ENCODE measurements at places on chromosomes 16 and 17.

DNA sequence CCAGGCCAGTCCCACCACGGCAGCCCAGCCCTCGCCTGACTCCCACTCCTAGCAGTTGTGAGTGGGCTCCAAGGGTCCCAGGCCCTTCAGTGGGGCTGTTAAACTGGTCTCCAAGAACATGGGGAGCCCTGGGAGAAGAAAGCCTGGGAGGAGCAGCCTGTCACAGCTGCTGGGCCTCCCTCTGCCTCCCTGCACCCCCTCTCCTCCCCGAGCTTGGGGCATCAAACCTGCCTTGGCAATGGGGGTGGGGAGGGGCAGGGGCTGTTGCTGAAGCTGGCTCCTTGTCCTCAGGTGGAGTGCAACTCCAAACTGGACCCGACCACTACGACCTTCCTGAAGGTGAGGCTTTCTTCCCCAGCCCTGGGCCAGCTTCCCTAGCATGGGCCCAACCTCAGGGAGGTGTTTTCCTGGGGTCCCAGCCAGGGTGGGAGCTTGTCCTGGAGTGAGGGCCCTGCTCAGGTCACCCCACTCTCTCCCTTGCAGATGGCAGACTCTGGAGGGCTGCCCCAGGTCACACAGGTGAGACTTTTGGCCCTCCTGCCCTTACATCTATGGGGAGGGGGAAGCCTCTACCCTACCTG, 6.6 kb upstream of the SETD6 start:
- DNase-seq = no peak

DNA sequence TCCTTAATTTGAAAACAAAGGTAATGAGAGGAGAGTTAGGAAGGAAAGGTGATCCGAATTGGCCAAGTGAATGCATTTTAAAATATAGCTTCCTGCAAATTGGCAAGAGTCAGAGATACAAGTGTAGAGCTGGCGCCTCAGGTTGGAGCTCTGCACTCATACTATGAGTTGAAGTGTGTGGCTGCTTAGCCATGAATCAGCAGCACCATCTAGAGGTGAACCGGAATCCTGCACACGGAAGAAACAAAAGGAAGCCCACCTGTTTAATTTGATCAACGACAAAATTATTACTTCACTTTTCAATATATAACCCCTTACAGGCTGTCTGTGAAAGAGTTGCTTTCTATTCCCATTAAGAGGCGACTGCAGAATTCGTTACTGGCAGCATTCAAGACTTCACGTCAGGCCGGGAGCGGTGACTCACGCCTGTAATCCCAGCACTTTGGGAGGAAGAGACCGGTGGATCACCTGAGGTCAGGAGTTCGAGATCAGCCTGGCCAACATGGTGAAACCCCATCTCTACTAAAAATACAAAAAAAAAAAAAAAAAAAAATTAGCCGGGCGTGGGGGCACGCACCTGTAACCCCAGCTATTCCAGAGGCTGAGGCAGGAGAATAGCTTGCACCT, 1253.7 kb upstream of the CDH8 start:
- DNase-seq = peak; percentile 70

DNA sequence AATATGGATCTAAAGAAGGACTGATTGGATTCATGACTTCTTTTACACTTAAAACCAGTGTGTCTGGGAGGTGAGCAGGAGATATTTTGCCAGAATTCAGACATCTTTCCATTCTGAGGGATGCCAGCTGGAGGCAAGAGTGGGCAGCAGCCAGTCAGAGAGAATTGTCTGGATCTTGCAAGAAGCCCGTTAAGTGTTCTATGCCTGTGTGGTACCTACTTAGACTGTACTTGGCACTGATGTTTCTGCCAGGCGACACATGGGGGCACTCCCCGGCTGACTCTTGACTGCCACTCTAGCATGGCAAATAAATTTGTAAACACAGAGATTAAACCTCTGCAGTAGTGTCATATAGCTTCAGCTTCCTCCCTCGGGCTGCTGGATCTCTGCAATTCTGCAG, 247.7 kb downstream of the UTP18 start:
- DNase-seq = no peak

DNA sequence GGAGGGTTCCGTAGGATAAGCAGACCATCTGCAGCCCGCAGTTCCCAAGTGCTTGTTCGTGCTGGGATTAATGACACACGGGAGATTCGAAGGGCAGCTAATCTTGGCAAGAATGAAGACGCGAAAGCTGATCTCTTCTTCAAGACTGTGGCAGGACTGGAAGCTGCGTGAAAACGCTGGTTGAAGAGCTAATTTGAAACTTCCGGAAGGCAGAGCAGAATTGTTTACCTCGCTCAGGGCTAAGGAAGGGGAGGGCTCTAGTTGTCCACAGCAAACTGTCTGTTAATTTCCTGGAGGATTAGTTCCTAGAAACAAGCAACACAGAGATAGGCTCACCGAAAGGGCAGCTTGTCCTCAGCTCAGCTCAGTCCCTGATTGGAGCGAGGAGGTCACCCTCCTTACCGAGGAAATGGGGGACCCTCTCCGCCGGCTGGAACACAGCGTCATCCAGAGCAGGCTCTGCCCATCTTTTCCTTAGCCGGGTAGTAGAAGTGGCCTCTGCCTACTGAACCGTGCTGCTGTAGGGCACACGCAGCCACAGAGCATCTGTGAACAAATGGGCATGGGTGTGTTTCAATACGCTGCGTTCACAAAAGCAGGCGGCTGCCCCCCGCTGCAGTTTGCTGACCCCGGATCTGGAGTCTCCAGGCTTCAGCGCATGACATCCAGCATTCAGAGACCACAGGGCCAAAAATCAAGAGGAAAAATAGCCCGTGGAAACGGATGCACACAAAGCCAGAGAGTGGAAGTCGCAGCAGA, 16.7 kb upstream of the BAIAP2 start:
- DNase-seq = no peak

DNA sequence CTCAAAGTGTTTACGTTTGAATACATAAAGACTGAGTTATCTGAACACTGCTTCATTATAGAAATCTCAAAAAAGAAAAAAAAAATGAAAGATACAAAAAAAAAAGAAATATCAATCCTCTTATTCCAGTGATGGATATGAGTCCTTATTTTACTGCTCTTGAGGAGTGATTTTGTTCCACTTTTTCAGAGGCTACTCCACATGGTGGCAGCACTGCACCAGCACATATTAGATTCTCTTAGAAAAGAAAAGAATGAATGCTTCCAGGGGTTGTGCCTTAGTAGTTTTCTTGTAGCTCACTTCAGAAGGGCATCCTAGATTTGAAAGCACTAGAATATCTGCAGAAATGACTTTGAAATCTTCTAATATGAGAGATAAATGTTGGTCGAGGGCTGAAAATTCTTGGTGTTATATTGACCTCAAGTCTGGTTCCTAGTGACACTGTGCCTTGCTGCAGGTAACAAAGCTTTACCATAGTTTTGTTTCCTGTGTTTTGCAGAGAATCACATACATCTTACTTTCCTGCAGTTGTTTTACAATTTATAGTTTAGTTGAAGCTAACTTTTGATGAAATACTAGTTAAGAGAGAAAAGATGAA, 25.9 kb downstream of the AP2B1 start:
- peak; percentile 65 for DNase-seq

GRCh38 chr17:42669977-42670788, 6.6 kb downstream of the PLEKHH3 start:
- peak; percentile 77 for DNase-seq

GRCh38 chr17:30368912-30369720, 9.6 kb upstream of the CPD start:
- DNase-seq = no peak

DNA sequence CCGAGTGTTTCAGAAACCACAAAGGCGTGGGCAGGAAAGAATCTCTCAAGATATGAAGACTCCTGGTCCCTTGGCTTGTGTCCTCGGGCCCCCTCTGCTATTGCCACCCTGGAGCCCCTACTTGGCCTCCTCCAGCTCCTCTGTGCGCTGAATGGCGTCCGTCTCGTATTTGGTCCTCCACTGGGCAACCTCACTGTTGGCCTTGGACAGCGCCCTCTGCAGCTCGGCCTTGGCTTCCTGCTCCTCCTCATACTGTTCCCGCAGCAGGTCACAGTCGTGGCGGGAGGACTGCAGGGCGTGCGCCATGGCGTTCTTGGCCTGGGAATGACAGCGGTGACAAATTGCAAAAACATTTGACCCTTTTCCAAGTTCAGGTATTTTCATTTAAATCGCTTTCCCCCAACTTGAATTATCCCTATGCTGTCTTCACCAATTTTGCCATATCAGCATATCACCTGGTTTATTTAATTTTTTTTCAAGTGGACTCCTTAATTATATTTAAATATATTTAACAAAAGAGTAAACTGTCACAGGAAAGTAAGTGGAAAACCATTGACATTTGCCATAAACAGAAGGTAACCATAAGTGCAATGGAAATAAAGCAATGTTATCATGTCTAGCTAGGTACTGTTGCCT, 59.7 kb downstream of the MYH13 start:
- peak; percentile 16 for DNase-seq

- no peak for DNase-seq
Measured at GRCh38 chr16:81516478-81517149, 72.0 kb downstream of the CMIP start.

- no peak for DNase-seq
Measured at GRCh38 chr16:561957-562938, 2.1 kb downstream of the PRR35 start.

DNA sequence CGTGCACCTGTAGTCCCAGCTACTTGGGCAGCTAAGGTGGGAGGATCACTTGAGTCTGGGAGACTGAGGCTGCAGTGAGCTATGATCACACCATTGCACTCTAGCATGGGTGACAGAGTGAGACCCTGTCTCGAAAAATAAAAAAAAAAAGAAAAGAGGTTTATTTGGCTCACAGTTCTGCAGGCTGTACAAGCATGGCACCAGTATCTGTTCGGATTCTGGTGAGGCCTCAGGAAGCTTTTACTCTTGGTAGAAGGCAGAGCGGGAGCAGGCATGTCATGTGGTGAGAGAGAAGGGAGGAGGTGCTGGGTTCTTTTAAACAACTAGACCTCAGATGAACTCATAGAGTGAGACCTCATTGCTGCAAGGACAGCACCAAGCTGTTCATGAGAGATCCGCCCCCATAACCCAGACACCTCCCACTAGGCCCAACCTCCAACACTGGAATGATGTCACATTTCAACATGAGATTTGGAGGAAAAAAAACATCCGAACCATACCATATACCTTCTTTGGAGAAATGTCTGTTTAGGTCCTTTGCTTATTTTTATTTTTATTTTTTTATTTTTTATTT, 10.3 kb upstream of the RMI2 start:
- DNase-seq = no peak

GRCh38 chr17:32763855-32764439, 113.0 kb downstream of the MYO1D start:
- DNase-seq = no peak

DNA sequence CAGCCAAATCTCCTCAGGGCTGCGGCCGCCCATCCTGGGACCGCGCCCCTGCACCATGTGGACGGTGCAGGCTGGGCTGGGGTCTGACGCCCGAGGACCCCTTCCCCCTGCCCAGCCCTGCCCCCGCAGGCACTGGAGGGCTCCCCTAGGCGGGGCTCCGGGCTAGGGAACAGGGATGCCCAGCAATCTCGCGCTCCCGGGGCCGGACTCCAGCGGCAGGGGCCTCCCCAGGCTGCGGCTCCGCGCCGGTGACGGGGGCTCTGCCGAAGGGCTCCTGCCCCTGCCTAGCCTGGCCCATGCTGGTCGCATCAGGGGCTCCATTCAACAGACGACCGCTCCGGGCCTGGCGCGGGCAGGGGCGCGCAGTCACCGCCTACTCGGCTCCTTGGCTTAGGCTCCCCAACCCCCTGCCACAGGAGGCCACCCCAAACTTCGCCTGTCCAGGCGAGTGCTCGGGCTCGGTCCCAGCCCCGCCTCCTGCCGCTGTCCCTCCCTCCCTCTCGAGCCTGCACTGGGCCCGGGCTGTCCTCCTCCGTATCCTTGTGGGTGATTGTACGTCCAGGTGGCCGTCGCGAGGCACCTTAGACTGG, 27.4 kb upstream of the ADORA2B start:
- no peak for DNase-seq

DNA sequence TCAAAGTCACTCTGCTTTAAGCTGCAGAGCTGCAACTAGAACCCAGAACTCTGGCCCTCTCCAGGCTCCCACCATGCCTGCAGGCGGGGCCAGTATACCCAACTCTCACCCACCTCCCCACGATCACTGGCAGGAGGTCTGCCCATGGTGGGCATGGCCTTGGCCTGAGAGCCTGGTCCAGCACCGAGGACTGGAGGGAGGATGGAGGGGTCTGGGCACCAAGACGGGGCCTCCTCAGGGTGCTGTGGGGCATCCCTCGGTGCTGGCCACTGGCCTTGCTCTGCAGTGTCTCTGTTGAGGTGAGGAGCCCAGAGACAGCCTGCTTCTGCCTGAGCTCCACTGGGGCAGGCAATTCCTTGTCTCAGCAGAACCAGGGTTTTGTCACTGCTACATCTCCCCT, 1.5 kb upstream of the KRT16 start:
- DNase-seq = no peak

DNA sequence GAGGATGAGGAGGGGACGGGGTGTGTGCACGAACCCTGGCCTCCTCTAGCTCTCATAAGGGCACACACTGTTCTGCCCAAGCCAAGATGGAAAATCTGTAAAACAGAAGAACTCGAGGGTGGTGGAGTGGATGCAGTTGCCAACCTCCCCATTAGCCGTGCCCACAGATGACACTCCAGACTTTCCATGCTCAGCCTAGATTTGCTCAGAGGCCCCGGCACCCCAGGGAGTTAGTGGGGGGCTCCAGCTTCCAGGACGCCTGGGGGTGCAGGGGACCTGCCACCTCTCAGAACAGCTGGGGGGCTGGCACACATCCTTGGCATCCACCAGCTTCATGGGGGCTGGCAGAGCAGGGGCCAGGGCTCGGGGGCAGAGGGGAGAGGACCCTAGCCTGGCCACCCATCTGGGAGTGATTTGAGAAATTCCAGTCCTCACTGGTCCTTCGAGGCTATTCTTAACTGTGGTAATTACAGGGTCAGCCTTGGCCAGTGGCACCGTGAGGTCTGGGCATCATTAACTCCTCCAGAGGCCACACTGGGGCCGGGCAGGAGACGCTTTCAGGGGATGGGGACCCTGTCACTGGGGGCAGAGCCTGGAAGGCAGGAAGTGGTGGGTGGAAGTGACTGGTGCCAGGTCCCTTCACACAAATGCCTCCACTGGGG, 14.3 kb downstream of the VASN start:
- no peak for DNase-seq

GRCh38 chr16:11585460-11586377, 1.0 kb downstream of the LITAF start:
- DNase-seq = peak; percentile 39

GRCh38 chr17:72004611-72005331, 116.0 kb upstream of the SOX9 start:
- no peak for DNase-seq

GRCh38 chr16:11805556-11805955, 8.5 kb upstream of the ZC3H7A start:
- no peak for DNase-seq

GRCh38 chr16:83723244-83723643, 84.5 kb upstream of the HSBP1 start:
- no peak for DNase-seq

DNA sequence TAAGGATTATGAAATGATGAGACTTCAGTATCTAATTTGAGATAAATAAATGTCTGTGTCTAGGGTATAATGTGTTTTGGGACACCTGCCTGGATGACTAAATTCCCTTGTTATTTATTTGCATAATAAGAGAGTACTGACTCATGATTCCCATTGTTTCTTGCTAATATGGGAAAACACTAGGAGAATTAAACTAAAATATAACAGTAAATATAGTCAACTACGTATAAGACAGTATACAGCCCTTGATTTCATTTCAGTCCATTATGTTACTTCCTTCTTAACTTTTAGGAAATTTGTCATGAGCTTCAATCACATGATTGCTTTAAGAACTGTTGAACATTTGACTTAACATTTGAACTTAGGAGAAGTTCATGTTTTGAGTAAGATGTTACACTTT, 62.4 kb downstream of the VMP1 start:
- DNase-seq = no peak

- DNase-seq = peak; percentile 82
Measured at GRCh38 chr16:9134739-9135138, 43.3 kb downstream of the HAPSTR1 start.

All from mesendoderm (in vitro differentiated cells).